ENCODE measurements at places on chromosomes 1 and 21. TPM values are rescaled to one million over a fixed set of nuclear protein-coding genes. Genes with fewer than 3 reads are reported as not detected.
A peak's percentile ranks its signal among the peaks of the same experiment; 100 is the strongest.

DNA sequence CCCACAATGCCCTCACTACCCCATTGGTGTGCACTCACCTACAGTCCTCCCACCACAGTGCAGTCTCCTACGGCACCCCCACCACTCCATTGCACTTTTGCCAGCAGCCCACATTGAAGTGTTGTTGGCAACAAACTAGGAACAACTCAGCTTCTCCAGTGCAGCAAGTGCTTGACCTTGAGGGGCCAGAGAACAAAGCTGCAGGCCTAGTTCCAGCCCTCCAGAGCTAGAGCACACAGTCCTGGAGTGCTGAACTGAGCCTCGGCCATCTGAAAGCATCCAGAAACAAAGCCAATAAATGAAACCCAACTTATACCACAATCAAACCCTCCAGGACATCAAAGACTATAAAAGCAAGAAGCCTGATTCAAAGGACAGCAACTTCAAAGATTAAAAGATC, 129.9 kb downstream of the C1orf94 start:
- DNase-seq: no peak

DNA sequence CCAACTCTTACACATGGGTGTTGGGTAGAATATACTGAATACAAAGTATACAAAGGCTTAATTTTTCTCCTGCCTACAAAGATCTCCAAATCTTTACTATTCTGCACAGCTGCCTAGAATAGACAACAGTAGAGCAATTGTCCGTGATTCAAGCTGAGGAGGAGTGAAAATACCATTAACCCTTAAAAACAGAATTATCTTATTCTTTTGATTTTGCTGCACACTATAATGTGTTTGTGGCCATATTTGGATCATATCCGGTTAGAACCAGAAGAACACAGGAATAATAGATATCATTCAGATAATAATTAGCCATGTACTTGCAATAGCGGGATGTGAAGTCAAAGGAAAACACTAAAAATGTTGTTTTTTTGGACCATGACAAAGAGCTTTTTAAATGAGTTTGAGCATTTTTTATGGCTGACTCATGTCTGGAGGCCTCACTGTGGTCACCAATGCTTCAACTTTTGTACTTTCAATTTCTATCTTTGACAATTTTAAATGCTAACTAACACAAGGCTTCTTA, 197.6 kb upstream of the FOXD3 start:
- DNase-seq: peak; percentile 9

DNA sequence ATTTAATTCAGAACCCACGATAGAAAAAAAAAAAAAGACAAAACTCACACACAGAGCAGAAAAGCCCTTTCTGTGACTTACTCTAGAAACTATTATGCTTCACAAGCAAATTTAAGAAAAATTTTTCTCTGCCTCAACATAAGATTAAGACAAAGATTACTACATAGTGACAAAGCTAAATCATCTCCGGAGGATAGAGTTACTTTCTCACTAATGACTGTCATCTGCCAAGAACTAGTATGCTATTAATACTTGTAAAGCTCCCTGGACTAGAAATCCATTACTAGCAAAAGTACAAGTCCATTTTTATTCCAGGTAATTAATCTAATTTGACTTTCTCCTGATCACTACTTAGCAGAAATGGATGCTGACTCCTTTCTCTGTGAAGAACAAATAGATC, 25.9 kb downstream of the GREM2 start:
- DNase-seq: no peak

Gene IVL
- total RNA-seq: not detected

Measured in thyroid gland (tissue), 4 donors.